Psoas muscle (tissue), 8 donors: ENCODE measurements at places on chromosomes 2 and 18. TPM values are rescaled to one million over a fixed set of nuclear protein-coding genes. Genes with fewer than 3 reads are reported as not detected.

GRP gene
- total RNA-seq: not detected

ARMC9 gene
- 2.2 TPM for total RNA-seq

- H3K4me3 ChIP-seq: no peak overlapping the region
- no peaks in the 10 kb centered on the region for H3K36me3 ChIP-seq
- no peaks in the 10 kb centered on the region for H3K4me1 ChIP-seq
- no peaks in the 10 kb centered on the region for H3K27me3 ChIP-seq
Measured at GRCh38 chr2:237152361-237152760, 66.7 kb downstream of the COPS8 start.

- no peak overlapping the region for H3K27ac ChIP-seq
- no peak overlapping the region for H3K4me3 ChIP-seq
- H3K36me3 ChIP-seq: no peaks in the 10 kb centered on the region
Measured at GRCh38 chr2:138013639-138014038, 49.4 kb downstream of the HNMT start.

- DNase-seq: no peak
- H3K27me3 ChIP-seq: no peaks in the 10 kb centered on the region
- no peak overlapping the region for H3K27ac ChIP-seq
- no peaks in the 10 kb centered on the region for H3K4me1 ChIP-seq
- no peaks in the 10 kb centered on the region for H3K36me3 ChIP-seq
- no peak overlapping the region for H3K4me3 ChIP-seq
Measured at GRCh38 chr18:25661831-25662230, 309.9 kb upstream of the ZNF521 start.

DNA sequence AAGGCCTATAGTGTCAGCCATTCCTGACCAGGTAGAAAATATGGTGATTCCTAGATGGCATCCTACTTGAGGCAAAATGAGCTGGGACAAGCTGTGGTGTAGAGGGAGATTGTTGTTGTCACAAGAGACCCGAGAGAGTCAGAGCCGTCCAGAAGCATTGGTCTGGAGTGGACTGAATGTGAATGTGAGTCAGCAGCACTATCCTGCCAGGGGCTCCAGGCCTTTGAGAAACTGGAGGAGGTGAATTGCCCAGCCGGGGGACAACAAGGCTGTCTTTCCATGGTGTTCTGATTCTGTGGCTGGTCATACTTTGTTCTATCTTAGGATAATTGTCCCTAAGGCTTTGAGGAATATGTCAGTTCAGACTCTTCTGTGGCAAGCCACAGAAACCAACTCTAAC lies 29.4 kb upstream of the EIF2AK3 start:
- peak overlapping the region; percentile 95 for H3K27ac ChIP-seq
- no peaks in the 10 kb centered on the region for H3K27me3 ChIP-seq
- H3K4me3 ChIP-seq: no peak overlapping the region
- DNase-seq: no peak
- H3K36me3 ChIP-seq: no peaks in the 10 kb centered on the region

OBSL1 gene
- total RNA-seq: 82.6 TPM

GRCh38 chr2:216925006-216925405 lies 65.1 kb upstream of the TNP1 start:
- no peak overlapping the region for H3K27ac ChIP-seq
- no peak for DNase-seq
- no peaks in the 10 kb centered on the region for H3K4me1 ChIP-seq

C2orf66 gene
- total RNA-seq: not detected

KIF5C gene
- total RNA-seq: 1.1 TPM

GRCh38 chr2:120972286-120972685 lies 236.6 kb downstream of the GLI2 start:
- DNase-seq: no peak
- H3K36me3 ChIP-seq: peaks cover 8% of the 10 kb centered on the region
- H3K4me1 ChIP-seq: no peaks in the 10 kb centered on the region
- H3K27ac ChIP-seq: no peak overlapping the region
- H3K27me3 ChIP-seq: no peaks in the 10 kb centered on the region

DNA sequence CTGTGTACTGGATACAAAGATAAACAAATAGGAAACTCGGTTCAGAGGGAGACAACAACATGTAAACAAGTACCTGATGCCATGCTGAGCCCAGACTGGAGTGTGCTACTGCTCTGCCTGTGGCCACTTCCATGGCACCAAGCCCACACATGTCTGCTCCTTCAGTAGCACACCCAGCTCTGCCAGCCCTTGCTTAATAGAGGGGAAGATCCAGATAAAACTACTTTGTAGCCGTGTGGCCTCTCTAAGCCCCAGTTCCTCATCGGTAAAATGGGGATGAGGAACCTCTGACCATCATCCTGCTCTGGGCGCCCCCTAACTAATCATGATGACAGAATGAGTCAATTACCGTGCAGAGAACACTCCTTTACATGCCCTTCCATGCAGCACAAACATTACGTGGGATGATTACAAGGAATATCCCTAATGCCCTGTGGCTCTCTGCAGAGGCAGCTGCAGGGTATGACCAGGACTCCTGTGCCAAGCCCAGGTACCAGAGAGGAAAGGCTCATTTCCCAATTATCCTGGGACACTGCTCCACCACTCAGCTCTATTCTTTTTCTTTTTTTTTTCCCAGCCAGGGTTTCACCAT lies 34.9 kb downstream of the DNMT3A start:
- no peak overlapping the region for H3K4me3 ChIP-seq
- no peaks in the 10 kb centered on the region for H3K27me3 ChIP-seq
- peak overlapping the region; percentile 64 for H3K27ac ChIP-seq
- H3K36me3 ChIP-seq: peaks cover 5% of the 10 kb centered on the region

- H3K4me1 ChIP-seq: no peaks in the 10 kb centered on the region
- no peak overlapping the region for H3K27ac ChIP-seq
- H3K4me3 ChIP-seq: peak overlapping the region; percentile 6
- peak; percentile 32 for DNase-seq
- peaks cover 2% of the 10 kb centered on the region for H3K27me3 ChIP-seq
Measured at GRCh38 chr2:190718652-190719526, 70.0 kb downstream of the NAB1 start.

- no peak overlapping the region for H3K4me3 ChIP-seq
- peaks cover 5% of the 10 kb centered on the region for H3K4me1 ChIP-seq
- no peaks in the 10 kb centered on the region for H3K36me3 ChIP-seq
- DNase-seq: peak; percentile 79
- H3K27me3 ChIP-seq: peaks cover 7% of the 10 kb centered on the region
Measured at GRCh38 chr2:1605102-1606045, 138.9 kb downstream of the PXDN start.

DNA sequence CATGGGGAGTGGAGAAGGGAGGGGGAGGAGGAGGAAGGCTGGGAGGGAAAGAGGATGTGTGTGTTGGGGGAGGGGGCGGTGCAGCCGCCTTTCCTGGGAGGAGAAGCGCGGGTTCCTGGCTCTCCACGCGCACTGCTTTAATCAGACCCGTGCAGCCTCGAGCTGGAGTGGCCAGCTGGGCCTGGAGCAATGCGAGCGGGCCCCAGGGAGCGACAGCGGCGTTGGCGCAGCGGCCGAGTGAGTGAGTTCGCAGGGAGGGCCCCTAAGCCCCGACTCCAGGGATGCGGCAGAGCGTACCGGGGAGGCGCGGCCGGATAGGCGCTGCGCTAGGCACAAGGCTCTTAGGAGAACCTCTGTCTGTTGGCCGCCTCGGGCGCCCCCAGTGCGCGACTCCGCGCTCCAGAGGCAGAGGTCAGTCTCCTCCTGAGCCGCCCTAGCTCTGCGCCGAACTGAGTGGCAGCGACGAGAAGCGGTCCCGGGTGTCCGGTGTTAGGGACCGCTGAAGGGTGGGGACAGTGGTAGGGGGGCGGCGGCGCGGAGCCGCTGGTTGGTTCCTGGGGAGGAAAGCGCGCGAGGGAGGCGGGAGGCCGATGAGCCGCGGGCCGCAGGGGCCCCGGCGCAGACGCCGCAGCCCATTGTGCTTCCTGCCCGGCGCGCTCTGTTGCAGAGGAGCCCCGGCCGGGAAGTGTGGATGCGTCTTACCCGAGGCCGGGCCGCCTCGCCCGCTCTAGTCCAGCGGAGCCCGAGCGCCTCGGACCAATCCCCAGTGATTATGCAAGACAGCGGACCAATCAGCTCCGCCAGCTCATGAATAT lies 455 bp upstream of the DLX1 start:
- DNase-seq: peak; percentile 88
- no peaks in the 10 kb centered on the region for H3K27me3 ChIP-seq
- peaks cover 39% of the 10 kb centered on the region for H3K4me1 ChIP-seq
- H3K36me3 ChIP-seq: no peaks in the 10 kb centered on the region
- H3K27ac ChIP-seq: no peak overlapping the region
- H3K4me3 ChIP-seq: peak overlapping the region; percentile 66

DNA sequence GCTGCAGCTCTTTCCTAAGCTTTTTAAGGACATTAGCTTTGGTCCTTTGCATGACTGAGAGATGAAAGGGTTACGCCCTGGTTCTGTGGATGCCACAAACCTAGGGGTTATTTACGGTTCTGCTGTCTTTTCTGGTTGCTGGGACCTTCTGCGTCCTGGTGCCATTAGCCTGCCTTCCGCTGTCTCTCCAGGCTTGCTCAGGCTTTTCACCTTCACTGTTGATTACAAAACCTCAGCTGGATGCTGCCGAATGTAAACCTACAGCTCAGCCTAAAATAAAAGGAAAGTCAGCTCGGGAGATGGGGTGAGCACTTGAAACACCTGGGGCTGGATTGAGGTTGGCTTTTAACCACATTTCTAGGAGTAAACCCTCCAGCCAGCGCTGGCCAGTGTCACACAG lies 130.9 kb upstream of the ARHGAP28 start:
- no peak overlapping the region for H3K4me3 ChIP-seq
- no peak for DNase-seq
- H3K27me3 ChIP-seq: no peaks in the 10 kb centered on the region

DNA sequence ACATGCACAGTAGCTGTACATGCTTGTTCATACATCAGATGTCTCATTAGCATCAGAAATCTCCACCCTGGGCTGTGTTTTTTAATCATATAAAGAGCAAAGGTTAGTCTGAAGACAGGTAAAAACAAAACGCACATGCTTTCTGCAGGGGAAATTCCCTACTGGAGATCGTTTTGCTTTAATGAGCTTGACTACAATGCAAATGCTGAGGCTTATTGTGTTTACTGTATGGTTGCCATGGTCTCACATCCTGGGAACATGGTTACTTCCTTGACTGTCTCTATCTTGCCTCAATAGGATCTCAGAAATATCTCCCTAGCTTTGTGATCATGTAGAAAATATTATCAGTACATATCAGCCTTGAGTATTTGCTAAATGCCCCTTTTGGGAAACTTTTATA lies 336.5 kb upstream of the TFPI start:
- no peaks in the 10 kb centered on the region for H3K27me3 ChIP-seq
- no peaks in the 10 kb centered on the region for H3K4me1 ChIP-seq
- H3K36me3 ChIP-seq: no peaks in the 10 kb centered on the region
- H3K27ac ChIP-seq: no peak overlapping the region
- DNase-seq: no peak
- no peak overlapping the region for H3K4me3 ChIP-seq

DNA sequence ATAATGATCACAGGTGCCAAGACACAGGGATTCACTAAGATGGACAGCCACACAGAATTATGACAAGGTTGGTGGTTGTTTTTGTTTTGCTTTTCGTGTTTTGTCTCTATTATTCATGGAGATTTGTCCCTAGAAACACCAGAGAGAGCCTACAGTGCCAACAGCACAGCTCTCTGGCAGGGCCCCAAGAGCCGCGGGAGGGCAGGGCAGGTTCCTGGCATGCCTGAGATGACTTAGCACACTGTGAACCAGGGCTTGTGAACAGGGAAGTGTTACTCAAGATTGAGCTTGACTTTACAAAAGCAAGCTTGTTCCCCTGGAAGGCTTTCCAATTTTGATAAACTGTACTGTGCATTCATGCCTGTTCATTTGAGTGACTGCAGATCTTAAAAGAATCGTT lies 437.4 kb upstream of the SALL3 start:
- DNase-seq: no peak
- H3K36me3 ChIP-seq: no peaks in the 10 kb centered on the region
- H3K27me3 ChIP-seq: no peaks in the 10 kb centered on the region
- no peak overlapping the region for H3K27ac ChIP-seq
- H3K4me1 ChIP-seq: no peaks in the 10 kb centered on the region

- H3K4me3 ChIP-seq: no peak overlapping the region
- H3K4me1 ChIP-seq: no peaks in the 10 kb centered on the region
- DNase-seq: no peak
Measured at GRCh38 chr2:144922519-144922918, 402.6 kb upstream of the ZEB2 start.

- no peak overlapping the region for H3K4me3 ChIP-seq
- H3K4me1 ChIP-seq: peaks cover 17% of the 10 kb centered on the region
- no peak for DNase-seq
- no peaks in the 10 kb centered on the region for H3K27me3 ChIP-seq
Measured at GRCh38 chr2:19799881-19800780, 101.7 kb downstream of the TTC32 start.

DNA sequence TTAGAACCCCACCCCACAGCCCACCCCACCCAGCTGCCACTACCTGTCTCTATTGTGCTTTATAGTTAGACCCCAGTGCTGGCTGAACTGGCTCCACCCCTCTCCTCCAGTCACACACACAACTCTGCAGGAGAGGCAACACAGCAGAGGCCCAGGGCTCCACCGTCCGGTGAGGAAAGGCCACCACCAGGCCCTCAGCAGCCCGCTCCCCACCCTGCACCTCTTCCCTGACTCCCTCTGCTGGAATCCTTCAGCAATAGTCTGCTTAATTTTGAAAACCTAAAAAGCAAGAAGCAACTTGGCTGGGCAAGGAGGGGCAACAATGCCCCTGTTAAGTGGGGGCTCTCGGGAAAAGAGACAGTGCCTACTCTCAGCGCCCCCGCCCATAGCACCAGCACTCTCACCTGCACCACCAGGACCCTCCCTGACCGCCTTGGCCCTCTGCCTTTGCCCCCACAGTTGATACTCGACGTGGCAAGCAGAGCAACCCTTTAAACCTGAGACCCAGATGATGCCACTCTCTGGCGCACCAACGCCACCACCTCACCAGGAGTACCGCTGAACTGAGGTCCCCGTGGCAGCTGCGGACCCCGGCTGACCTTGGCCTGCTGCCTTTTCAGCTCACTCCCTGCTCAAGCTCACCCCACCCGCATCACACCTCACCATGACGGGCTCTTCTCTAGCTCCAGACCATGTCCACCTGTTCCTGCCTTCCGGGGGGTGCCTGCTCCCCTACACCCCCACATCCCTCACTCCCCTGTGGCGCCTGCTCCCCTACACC lies 45.7 kb downstream of the NDUFA10 start:
- no peak for DNase-seq
- H3K27me3 ChIP-seq: no peaks in the 10 kb centered on the region
- H3K4me3 ChIP-seq: no peak overlapping the region
- H3K4me1 ChIP-seq: no peaks in the 10 kb centered on the region

- no peaks in the 10 kb centered on the region for H3K36me3 ChIP-seq
- no peak overlapping the region for H3K27ac ChIP-seq
- H3K4me3 ChIP-seq: no peak overlapping the region
- H3K27me3 ChIP-seq: no peaks in the 10 kb centered on the region
- H3K4me1 ChIP-seq: no peaks in the 10 kb centered on the region
Measured at GRCh38 chr18:5746844-5747243, 148.5 kb downstream of the TMEM200C start.

GRCh38 chr2:16257322-16258028 lies 317.1 kb downstream of the MYCN start:
- DNase-seq: no peak
- H3K27ac ChIP-seq: no peak overlapping the region
- H3K4me3 ChIP-seq: no peak overlapping the region
- H3K36me3 ChIP-seq: no peaks in the 10 kb centered on the region

- no peaks in the 10 kb centered on the region for H3K27me3 ChIP-seq
- H3K4me1 ChIP-seq: no peaks in the 10 kb centered on the region
- no peaks in the 10 kb centered on the region for H3K36me3 ChIP-seq
- no peak for DNase-seq
Measured at GRCh38 chr18:59748628-59749360, 51.6 kb upstream of the CCBE1 start.

RAB12 gene
- total RNA-seq: 111 TPM

- no peaks in the 10 kb centered on the region for H3K36me3 ChIP-seq
- H3K27me3 ChIP-seq: no peaks in the 10 kb centered on the region
- H3K4me1 ChIP-seq: no peaks in the 10 kb centered on the region
- no peak overlapping the region for H3K27ac ChIP-seq
Measured at GRCh38 chr18:74234326-74235171, 57.2 kb downstream of the CYB5A start.
